ENCODE measurements at places on chromosomes 1 and 21. TPM values are rescaled to one million over a fixed set of nuclear protein-coding genes. Genes with fewer than 3 reads are reported as not detected.

Gene LCE1A
- polyA plus RNA-seq, result not detected

Gene PARP1
- polyA plus RNA-seq, result 16.8 TPM

Gene AMY1A
- not detected for polyA plus RNA-seq

Gene PPP2R5A
- 14.4 TPM for polyA plus RNA-seq

Gene MTARC2
- 15.9 TPM for polyA plus RNA-seq

Gene PKLR
- polyA plus RNA-seq, result 0.19 TPM

Gene PAQR6
- polyA plus RNA-seq, result 3.5 TPM

Gene PROK1
- 0.53 TPM for polyA plus RNA-seq

Gene SMIM1
- polyA plus RNA-seq, result 10.3 TPM

Gene EDARADD
- 1.2 TPM for polyA plus RNA-seq

Gene TIAM1
- polyA plus RNA-seq, result 2.4 TPM

DNA sequence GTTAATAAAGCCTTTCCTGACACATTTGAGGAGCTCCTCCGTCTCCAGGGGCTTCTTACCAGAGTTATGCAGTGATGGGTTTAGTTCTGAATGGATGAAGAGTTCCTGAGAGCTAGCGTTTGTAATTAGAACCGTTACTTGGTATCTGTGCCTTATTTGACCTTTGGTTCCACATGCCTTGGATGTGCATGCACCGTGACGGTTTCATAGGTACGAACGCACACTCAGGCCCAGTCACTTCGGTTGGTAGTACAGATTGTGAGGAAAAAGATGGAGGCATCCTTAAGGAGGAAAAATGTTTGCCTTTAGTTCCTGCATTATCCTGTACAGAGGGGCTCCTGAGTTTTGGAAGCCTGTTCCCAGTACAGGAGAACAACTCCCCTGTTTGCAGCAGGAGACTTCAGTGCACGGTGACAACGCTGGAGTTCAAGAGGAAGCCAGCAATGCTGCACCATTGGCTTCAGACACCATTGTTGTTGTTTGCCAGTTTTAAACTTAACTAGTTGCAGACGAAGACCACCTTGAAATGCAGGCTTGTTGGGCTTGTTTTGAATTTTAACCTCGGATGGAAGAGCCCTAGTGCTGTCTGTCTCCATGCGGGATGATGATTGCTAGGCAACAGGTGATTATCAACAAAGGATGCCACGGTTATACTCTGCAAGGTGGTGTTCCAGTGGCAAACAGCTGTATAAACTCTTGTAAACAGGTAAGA is 8.2 kb downstream of the RBM15 start:
- DNase-seq, result no peak

- DNase-seq, result no peak
Measured at GRCh38 chr1:163130225-163130856, 61.2 kb downstream of the RGS4 start.

GRCh38 chr1:18531503-18531845 is 50.7 kb downstream of the KLHDC7A start:
- no peak for DNase-seq

GRCh38 chr1:38198621-38199020 is 152.0 kb upstream of the POU3F1 start:
- no peak for DNase-seq

DNA sequence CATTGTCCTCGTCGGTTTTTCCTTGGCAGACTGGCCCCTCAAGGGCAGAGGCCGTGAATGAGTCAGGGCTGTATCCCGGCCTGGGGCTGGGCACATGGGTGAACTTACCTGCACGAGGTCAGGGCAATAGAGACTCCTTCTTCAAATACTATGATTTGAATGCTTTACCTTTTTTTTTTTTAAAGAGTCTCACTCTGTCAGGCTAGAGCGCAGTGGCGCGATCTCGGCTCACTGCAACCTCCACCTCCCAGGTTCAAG is 5.0 kb downstream of the LAPTM5 start:
- no peak for DNase-seq

- DNase-seq, result no peak
Measured at GRCh38 chr1:79633456-79633855, 626.9 kb upstream of the ADGRL4 start.

GRCh38 chr1:78577257-78578100 is 42.8 kb upstream of the IFI44L start:
- no peak for DNase-seq

- DNase-seq, result no peak
Measured at GRCh38 chr21:44854664-44855446, 18.6 kb downstream of the PTTG1IP start.

DNA sequence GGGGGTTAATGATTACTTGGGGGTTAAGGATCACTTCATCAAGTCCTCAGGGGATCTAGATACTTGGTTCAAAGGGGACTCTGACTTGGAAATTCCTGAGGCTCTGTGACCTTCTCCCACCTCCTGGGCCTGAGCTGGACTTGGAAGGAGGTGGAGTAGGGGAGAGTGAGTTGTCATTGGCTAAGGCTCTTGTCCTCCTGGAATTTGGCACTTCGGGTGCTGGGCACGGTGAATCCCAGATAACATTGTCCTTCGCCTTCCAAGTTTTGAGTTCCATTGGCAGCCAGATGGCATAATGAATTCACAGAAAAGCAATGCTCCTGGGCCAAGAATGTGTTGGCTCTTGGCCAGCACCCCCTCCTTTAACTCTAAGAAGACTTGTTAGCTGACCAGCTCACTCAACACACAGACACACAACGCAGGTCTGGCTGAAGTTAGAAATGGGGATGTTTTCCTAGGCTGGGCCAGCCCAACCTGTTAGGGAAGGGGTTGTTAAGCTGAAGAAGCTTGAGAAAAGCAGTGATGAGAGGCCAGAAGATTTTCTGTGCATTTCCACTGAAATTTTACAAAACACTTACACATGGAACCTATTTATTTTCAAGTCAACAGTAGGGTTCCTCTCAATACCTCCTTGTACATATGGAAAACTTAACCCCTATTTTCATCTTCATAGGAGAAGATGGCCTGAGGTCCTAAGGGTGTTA is 29.7 kb downstream of the SLC26A9 start:
- peak; percentile 69 for DNase-seq

DNA sequence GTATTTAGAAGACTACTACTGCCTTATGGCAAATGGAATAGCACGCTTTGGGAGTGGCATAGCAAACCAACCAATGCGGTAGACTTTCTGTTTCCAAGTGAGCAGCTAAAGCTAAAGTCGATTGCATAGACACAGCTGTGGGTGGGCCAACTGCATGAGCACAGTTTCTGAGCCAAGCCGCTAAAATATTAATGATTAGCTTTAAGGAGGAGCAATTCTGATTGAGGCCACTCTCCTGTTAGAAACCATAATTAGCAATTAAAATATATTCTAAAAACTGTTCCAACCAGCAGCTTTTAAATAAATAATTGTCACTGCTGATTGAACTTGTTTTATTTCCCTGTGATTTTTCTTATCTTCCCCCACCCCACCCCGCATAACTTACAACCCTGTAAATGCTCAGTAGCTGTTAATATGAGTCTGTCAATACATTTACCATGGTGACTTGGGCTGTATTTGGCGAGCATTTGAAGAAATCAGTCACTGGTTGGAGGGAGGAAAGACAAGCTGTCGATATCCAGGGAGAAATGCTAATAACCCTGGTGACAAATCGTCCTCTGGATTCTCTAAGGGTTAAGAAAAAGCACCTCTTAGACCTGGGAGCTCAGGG is 32.2 kb downstream of the RNF220 start:
- DNase-seq, result no peak

GRCh38 chr1:19010503-19010902 is 54.0 kb upstream of the IFFO2 start:
- peak; percentile 59 for DNase-seq

DNA sequence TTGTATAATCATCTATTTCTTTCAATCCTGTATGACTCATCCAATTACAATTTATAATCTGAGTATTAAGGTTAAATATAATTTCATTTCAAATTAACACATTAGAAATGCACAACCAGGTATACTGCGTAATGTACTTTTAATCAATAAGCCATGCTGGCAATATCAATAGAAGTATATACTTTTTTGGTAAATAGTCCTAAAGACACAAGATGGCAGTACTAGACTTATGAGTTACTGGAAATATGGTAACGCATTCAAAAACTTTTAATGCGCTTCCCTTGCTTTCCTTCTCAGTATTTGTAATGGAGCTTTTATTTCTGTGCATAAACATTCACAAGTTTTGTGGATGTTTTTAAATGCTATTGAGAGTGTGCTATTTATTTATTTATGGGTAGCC is 1162.0 kb upstream of the TMPRSS15 start:
- DNase-seq, result no peak

DNA sequence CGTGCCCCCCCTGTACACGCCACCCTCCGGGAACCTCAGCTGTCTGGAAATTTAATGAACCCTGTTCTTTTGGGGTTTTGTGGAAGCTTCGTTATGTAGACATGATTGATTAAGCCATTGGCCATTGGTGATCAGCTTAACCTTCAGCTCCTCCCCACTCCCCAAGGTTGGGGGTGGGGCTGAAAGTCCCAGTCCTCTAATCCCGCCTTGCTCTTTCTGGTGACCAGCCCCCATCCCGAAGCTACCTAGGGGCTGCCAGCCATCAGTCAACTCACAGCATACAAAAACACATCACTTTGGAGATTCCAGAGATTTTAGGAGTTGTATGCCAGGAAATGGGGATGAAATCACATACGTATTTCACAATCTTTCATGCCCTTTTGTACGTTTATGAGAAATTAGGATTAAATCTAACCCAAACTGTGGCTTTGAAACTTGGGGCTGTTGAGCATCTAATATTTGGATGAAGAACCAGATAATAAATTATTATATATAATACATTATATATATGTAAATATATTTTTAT is 52.3 kb downstream of the BACE2 start:
- DNase-seq, result no peak

- DNase-seq, result no peak
Measured at GRCh38 chr1:4745560-4745959, 91.2 kb downstream of the AJAP1 start.

DNA sequence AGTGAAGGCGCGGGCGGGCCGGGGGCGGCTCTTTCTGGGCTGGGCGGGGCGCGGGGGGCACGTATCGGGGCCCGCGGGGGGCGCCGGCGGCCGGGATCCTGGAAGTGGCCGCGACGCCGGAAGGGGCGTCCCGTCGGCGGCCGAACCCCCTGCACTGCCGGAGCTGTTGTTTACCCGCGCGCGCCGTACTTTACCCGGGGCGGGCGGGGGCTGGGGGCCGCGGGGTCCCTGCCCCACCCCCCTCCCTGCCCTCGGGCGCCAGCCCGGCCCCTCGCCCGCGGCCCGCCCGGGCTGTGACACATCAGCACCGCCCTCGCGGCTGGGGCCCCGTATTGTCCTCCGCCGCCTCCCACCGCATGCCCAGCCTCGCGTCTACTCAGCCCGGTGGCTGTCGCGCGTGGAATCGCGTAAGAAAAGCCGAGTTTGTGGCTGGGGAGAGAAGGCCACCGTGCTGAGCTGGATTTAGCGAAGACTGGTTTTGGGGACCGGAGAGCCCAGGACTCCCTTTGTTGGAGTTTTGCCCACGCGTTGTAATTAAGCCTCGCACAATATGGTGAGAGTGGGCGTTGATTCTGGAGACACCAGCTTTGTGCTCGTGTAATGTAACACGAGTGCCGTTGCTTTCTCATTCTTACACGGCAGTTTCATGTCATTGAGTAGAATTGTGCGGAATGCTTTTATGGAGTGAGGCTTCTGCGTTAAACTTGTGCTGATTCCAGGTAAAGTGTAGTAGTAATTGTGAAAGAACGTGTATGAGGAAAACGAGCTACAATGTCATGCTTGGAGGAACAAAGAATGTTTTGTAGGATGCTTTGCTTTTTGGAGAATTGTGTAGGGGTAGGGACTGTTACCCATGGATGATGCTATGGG is 559 bp downstream of the BACH1 start:
- DNase-seq, result peak; percentile 69

- DNase-seq, result no peak
Measured at GRCh38 chr1:231686384-231686783, 59.8 kb downstream of the DISC1 start.

- DNase-seq, result peak; percentile 81
Measured at GRCh38 chr21:38787461-38788274, 18.1 kb upstream of the ETS2 start.

- DNase-seq, result no peak
Measured at GRCh38 chr21:44530903-44531605, 8.9 kb downstream of the KRTAP10-1 start.

- DNase-seq, result no peak
Measured at GRCh38 chr1:206003854-206004800, 932 bp upstream of the RAB7B start.

GRCh38 chr1:26025517-26025916 is 3.9 kb downstream of the EXTL1 start:
- no peak for DNase-seq

DNA sequence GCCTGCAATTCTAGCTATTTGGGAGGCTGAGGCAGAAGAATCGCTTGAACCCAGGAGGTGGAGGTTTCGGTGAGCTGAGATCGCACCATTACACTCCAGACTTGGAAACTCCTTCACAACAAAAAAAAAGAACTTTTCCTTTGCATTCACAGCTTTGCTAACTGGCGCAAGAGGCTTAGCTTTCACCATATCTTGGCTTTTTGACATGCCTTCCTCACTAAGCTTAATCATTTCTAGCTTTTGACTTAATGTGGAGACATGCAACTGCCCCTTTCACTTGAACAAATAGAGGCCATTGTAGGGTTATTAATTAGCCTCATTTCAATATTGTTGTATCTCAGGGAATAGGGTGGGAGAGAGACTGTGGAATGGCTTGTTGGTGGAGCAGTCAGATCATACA is 8.7 kb downstream of the KPNA6 start:
- no peak for DNase-seq

DNA sequence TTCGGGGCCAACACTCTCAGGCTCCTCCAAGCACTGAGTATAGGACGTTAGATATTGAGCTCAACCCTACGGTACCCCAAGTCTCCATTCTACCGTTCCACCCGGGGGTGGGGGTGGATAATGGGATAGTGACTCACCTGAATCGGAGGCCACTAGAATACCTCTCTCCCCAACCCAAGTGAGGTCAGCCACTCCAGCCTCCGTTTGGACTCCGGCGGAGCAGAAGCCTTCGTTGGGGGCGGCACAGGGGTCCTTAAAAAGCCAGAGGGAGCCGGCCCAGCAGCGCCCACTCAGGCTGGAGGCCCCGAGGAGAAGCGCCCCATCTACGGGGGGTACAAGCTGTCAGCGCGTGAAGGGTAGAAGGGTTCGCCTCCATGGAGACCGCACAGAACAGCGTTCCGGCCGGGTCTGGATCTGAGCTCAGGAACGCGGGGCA is 556 bp downstream of the WDR77 start:
- DNase-seq, result no peak

- no peak for DNase-seq
Measured at GRCh38 chr21:18545908-18546307, 142.3 kb upstream of the TMPRSS15 start.

- no peak for DNase-seq
Measured at GRCh38 chr1:55690366-55690765, 475.2 kb upstream of the USP24 start.

DNA sequence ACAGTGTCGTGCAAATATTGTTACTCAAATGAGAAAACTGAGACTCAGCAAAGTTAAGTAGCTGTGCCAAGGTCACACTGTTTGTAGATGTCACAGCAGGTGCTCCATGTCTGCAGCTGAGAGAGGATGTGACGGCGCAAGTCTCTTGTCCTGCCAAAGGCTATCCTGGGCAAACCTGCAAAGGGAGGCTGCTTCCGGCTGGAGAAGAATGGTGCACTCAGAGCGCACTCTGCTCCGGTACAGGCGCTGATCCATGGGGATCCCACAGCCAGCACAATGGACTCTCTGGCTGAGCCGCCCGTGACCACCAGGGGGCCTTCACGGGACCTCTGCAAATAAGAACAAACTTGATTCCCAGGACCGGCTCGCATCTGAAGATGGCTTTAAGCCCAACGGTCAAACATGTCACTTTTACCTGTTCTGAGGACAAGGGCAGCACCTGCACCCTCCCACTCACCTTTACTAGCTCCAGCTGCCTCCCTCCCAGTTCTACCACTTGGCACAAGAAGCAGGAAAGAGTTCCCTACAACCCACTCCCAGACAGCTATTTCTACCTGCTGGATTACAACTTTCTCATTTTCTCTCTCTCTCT is 21.9 kb downstream of the RD3 start:
- peak; percentile 95 for DNase-seq
